T-cell (primary cell): ENCODE measurements at places on chromosomes 11 and 22. TPM values are rescaled to one million over a fixed set of nuclear protein-coding genes. Genes with fewer than 3 reads are reported as not detected.

GDPD4 gene
- not detected for total RNA-seq

FOSL1 gene
- total RNA-seq, result 0.49 TPM

SERGEF gene
- total RNA-seq, result 58.9 TPM

RAG2 gene
- not detected for total RNA-seq

- H3K27ac ChIP-seq, result no peak overlapping the region
- peaks cover 45% of the 10 kb centered on the region for H3K27me3 ChIP-seq
- no peak overlapping the region for H3K4me3 ChIP-seq
Observed at GRCh38 chr22:44337678-44338004, 24.9 kb upstream of the SHISAL1 start.

DNA sequence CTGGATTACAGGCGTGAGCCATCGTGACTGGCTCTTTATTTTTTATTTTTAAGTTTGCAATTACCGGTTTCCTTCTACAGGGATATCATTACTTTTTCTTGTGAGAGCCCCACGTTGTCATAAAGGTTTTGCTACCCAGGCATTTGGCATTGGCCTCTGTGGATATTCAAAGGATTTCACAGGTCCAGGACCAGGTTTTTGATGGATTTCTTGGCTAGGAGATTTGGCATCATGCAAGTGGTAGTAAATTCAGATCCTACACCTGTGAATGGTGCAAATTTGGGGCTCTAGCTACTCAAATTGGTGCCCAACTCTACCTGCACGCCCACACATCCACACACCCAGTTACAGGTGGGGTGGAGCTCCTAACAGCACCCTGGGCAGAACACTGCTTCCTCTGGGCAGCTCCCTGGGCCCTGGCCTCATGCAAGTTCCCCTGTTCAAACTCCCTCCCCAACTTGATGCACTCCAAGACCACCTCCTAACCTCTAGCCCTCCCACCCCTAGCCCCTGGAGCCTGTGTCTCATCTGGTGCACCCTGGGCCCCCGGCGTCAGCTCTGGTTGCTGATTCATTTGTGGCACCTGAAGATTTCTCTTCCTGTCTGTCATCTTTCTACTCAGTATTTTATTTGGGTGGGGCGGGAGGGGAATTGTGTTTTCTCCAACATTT is 9.3 kb upstream of the MRGPRD start:
- peaks cover 42% of the 10 kb centered on the region for H3K27me3 ChIP-seq
- no peak overlapping the region for H3K4me3 ChIP-seq
- H3K4me1 ChIP-seq, result no peaks in the 10 kb centered on the region
- no peak overlapping the region for H3K27ac ChIP-seq
- no peak for DNase-seq

- H3K4me3 ChIP-seq, result no peak overlapping the region
- H3K27me3 ChIP-seq, result no peaks in the 10 kb centered on the region
- H3K27ac ChIP-seq, result no peak overlapping the region
- DNase-seq, result no peak
Observed at GRCh38 chr11:35349897-35350296, 69.5 kb downstream of the SLC1A2 start.

- peak overlapping the region; percentile 74 for H3K4me3 ChIP-seq
- peaks cover 56% of the 10 kb centered on the region for H3K4me1 ChIP-seq
- peak overlapping the region; percentile 56 for H3K27ac ChIP-seq
- no peaks in the 10 kb centered on the region for H3K27me3 ChIP-seq
- H3K36me3 ChIP-seq, result no peaks in the 10 kb centered on the region
Observed at GRCh38 chr22:46738647-46739093, 618 bp upstream of the CERK start.

GRCh38 chr11:120021978-120022377 is 115.9 kb downstream of the TRIM29 start:
- H3K27ac ChIP-seq, result no peak overlapping the region
- H3K4me1 ChIP-seq, result no peaks in the 10 kb centered on the region
- no peaks in the 10 kb centered on the region for H3K36me3 ChIP-seq
- peaks cover 21% of the 10 kb centered on the region for H3K27me3 ChIP-seq

DNA sequence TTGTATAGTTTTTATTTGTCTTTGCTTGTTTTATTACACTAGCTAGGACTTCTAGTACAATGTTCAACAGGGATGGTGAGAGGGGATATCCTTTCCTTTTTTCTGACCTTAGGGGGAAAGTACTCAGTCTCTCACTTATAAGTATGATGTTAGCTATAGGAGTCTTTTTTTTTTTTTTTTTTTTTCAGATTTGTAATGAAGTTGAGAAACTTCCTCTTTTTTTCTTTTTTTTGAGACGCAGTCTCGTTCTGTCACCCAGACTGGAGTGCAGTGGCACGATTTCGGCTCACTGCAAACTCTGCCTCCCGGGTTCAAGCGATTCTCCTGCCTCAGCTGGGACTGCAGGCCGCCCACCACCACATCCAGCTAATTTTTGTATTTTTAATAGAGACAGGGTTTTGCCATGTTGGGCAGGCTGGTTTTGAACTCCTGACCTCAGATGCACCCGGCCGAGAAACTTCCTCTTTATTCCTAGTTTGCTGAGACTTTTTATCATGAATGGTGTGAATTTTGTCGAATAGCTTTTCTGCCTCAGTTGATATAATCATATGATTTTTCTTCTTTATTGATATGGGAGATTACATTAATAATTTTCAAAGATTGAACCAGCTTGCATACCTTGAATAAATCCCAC is 10.9 kb downstream of the TRIM22 start:
- H3K36me3 ChIP-seq, result peaks cover 13% of the 10 kb centered on the region
- no peak overlapping the region for H3K27ac ChIP-seq
- H3K4me3 ChIP-seq, result no peak overlapping the region

GRCh38 chr11:44630511-44631210 is 65.2 kb downstream of the CD82 start:
- no peak for DNase-seq
- no peaks in the 10 kb centered on the region for H3K27me3 ChIP-seq
- no peak overlapping the region for H3K27ac ChIP-seq
- no peaks in the 10 kb centered on the region for H3K36me3 ChIP-seq
- H3K4me3 ChIP-seq, result no peak overlapping the region

- peaks cover 36% of the 10 kb centered on the region for H3K4me1 ChIP-seq
- no peaks in the 10 kb centered on the region for H3K27me3 ChIP-seq
- H3K36me3 ChIP-seq, result no peaks in the 10 kb centered on the region
- DNase-seq, result no peak
- H3K4me3 ChIP-seq, result no peak overlapping the region
Observed at GRCh38 chr11:93526641-93527583, 16.3 kb downstream of the SMCO4 start.

- peak overlapping the region; percentile 79 for H3K27ac ChIP-seq
- peak overlapping the region; percentile 87 for H3K4me3 ChIP-seq
- DNase-seq, result no peak
- H3K4me1 ChIP-seq, result peaks cover 51% of the 10 kb centered on the region
- peaks cover 4% of the 10 kb centered on the region for H3K36me3 ChIP-seq
Observed at GRCh38 chr22:21568347-21569075, 997 bp downstream of the UBE2L3 start.
